ENCODE measurements at places on chromosomes 1 and 21. TPM values are rescaled to one million over a fixed set of nuclear protein-coding genes. Genes with fewer than 3 reads are reported as not detected.

The GUK1 gene
- total RNA-seq: 196 TPM

DNA sequence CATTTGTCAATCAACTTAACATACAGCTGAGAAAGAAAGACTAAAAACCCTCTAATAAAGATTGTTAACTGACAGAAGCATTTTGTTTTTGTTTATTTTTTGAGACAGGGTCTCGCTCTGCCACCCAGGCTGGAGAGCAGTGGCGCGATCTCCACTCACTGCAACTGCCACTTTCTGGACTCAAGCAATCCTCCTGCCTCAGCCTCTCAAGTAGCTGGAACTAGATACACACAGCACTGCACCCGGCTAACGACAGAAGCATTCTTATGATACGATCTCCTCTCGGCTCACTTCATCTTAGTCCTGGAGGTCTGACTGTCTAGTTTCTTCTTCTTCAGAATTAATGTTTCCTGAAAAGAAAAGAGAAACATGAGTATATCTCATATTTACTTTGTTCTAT lies 23.5 kb downstream of the RSPH1 start:
- DNase-seq: no peak

GRCh38 chr1:224448453-224449017 lies 13.9 kb upstream of the WDR26 start:
- DNase-seq: no peak

- no peak for DNase-seq
Observed at GRCh38 chr1:69985376-69985775, 220.0 kb downstream of the LRRC40 start.
